ENCODE measurements at places on chromosomes 1 and 21. TPM values are rescaled to one million over a fixed set of nuclear protein-coding genes. Genes with fewer than 3 reads are reported as not detected.
A peak's percentile ranks its signal among the peaks of the same experiment; 100 is the strongest.

- H3K4me3 ChIP-seq, result no peak overlapping the region
- H3K27ac ChIP-seq, result no peak overlapping the region
- no peaks in the 10 kb centered on the region for H3K27me3 ChIP-seq
- DNase-seq, result no peak
- no peaks in the 10 kb centered on the region for H3K36me3 ChIP-seq
- H3K4me1 ChIP-seq, result no peaks in the 10 kb centered on the region
These were observed 31.7 kb downstream of the ERICH3 start for GRCh38 chr1:74641876-74642275.

DNA sequence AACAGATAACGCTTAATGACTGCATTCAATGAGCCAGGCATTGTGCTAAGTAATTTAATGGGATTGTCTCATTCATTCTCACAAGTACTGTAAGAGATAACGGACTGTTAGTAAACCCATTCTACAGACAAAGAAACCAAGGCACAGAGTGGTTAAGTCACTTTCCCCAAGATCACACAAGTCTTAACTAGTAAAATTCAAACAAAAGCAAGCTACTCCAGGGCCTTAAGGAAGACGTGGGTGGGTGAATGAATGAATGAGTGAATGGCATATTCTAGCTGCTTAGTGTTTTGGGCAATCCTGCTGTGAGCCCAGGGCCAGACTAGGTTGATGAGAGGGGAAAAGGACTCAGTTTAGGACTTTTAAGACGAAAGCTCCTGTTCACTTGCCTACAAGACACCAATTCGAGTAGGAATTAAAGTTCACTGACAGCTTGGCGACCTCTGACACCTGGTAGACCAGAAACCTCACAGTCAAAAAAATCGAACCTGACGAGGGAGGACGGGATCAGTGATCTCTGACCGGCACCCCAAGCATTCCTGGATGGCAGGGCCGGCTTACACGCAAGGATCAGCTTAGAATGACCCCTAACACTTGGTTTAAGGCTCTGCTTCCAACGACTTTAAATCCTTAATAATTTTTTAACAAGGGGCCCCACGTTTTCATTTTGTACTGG is 557 bp downstream of the EMC1 start:
- peak overlapping the region; percentile 96 for H3K27ac ChIP-seq
- no peaks in the 10 kb centered on the region for H3K27me3 ChIP-seq
- DNase-seq, result no peak
- H3K36me3 ChIP-seq, result no peaks in the 10 kb centered on the region

MATN1 gene
- 5.6 TPM for total RNA-seq

- no peak overlapping the region for H3K4me3 ChIP-seq
- no peaks in the 10 kb centered on the region for H3K4me1 ChIP-seq
- DNase-seq, result no peak
- no peaks in the 10 kb centered on the region for H3K36me3 ChIP-seq
- H3K27ac ChIP-seq, result no peak overlapping the region
These were observed 63.8 kb upstream of the PRDX6 start for GRCh38 chr1:173413271-173413707.

Data from mesothelial cell of epicardium (in vitro differentiated cells).